ENCODE measurements at places on chromosomes 3 and 15.

GRCh38 chr3:88189361-88189810 is 39.6 kb downstream of the C3orf38 start:
- DNase-seq = no peak

DNA sequence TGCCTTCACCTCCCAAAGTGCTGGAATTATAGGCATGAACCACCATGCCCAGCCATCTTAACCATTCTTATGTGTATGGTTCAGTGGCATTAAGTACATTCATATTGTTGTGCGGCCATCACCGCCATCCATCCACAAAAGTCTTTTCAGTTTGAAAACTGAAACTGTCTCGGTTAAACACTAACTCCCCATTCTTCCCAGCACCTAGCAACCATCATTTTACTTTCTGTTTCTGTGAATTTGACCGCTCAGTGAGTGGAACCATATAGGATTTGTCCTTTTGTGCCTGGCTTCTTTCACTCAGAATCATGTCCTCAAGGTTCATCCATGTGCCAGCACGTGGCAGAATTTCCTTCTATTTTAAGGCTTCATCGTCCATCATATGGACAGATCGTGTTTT is 5.8 kb downstream of the MCM2 start:
- DNase-seq = no peak

- no peak for DNase-seq
These were observed 612.1 kb upstream of the NR2F2 start for GRCh38 chr15:95718441-95718840.

GRCh38 chr3:169240786-169241486 is 422.6 kb downstream of the MECOM start:
- no peak for DNase-seq

GRCh38 chr3:172270557-172271166 is 177.6 kb downstream of the GHSR start:
- DNase-seq = no peak

- no peak for DNase-seq
These were observed 20.6 kb downstream of the COPS2 start for GRCh38 chr15:49134683-49135341.

GRCh38 chr3:27657404-27657803 is 64.7 kb downstream of the EOMES start:
- DNase-seq = peak; percentile 26

DNA sequence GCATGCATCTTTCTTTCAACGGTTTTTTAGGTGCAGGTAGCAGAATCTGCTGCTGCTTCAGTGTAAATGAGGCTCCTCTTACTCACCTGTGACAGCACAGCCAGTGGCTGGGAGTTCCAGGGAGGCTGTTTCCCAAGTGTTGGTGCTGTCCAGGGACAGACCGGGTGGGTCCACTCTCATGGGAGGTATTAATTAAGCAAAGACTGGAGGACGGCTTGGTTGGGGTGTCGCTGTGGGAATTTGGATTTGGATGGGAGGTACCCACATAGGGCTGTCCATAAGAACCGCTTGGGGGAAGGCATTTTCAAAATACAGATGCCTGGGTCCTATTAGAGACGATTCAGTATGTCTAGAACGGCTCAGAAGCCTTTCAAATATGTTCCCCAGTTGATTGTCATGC is 42.9 kb downstream of the SV2B start:
- DNase-seq = no peak

DNA sequence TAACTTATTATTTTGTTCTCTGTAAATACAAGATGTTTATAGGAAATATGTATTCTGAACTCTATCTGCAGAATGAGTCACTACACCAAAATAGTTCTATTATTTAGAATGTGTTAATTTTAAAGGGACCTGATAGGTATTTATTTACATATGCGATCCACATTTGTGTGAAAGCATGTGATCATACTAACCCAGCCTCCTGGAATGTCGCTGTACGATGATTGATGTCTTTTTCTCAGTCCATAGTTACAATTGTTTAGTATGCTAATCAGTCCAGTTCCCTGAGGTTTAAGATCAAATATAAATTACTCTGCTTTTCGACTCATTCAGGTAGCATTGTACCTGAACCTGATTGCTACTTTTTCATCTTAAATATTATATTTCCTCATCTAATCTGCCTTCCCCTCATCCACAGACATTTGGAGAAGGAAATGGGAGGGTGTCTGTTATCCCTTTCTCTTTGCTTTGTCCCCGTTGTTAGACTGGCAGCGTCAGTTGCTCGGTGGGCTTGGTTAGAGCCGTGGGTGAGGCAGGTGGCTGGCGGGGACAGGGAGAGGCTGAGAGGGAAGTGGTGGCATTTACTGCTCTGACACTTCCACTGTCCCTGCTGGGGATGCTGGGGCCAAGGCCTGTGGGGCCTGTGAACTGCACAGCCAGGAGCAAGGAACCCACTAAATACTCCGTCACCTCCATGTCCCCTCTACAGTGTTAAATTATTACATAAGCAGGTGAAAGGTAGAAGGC is 27.8 kb upstream of the NR2E3 start:
- DNase-seq = no peak

GRCh38 chr15:67189326-67190051 is 65.0 kb downstream of the AAGAB start:
- no peak for DNase-seq

GRCh38 chr15:94522125-94522524 is 290.8 kb downstream of the MCTP2 start:
- no peak for DNase-seq

- no peak for DNase-seq
These were observed 41.3 kb downstream of the NMNAT3 start for GRCh38 chr3:139636511-139636910.

GRCh38 chr3:43014956-43015355 is 35.8 kb downstream of the GASK1A start:
- no peak for DNase-seq

DNA sequence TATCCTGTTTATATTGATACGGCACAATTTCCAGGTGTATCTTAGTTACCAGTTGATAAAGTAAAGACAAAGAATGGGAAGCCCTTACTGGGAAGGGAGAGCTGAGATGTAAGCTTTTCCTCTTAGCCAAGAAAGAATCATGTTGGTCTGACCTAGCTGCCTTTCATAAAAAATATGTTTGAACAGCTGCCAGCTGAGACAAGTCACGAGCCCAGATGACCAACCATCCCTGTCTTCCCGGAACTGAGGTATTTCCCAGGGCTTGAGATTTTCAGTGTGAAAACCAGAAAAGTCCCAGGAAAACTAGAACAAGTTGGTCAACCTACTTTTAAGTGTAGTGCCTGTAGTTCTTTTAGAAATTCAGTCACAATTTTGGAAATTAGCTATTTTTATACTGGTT is 3.6 kb upstream of the MYH15 start:
- no peak for DNase-seq

Measured in adipocyte (in vitro differentiated cells).